ENCODE measurements at places on chromosomes 6 and 20.

DNA sequence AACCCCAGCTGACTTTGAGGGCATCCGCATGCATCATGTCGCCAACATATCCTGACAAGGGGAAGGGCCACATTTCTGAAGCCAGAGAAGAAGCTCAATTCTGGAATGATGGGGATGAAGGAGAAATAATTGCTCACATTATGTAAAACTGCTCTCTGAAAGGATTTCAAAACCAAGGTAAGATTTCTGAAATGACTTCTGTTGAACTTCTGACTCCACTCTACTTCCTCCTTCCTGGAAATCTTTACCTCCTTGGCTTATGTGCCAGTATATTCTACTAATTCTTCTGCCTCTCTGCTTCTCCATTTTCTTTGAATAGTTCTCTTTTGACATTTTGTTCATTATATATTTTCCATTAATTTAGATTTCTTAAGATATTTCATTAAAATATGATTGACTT is 31.9 kb downstream of the HLA-DPB1 start:
- DNase-seq = no peak

- DNase-seq = no peak
Observed at GRCh38 chr6:11497107-11497506, 40.4 kb upstream of the TMEM170B start.

- DNase-seq = no peak
Observed at GRCh38 chr6:147310521-147310920, 106.3 kb downstream of the STXBP5 start.

DNA sequence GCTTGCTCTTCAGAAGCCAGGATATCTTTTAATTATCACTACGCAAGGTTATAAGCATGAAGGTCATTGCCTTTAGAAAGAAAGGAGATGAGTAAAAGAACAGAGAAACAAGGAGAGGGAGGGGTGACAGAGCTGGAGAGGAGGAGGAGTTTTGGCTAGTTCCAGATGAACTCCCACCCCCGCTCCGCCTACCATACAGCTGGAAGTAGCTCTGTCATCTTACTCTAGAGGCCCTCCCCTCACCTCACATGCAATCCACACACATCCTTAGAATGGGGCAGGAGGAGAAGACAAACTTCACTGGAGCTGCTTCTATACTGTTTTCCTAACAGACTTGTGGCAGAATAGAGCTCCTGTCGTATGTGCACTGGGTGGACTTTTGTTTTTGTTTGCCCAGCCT is 144.7 kb downstream of the SCML4 start:
- DNase-seq = no peak

DNA sequence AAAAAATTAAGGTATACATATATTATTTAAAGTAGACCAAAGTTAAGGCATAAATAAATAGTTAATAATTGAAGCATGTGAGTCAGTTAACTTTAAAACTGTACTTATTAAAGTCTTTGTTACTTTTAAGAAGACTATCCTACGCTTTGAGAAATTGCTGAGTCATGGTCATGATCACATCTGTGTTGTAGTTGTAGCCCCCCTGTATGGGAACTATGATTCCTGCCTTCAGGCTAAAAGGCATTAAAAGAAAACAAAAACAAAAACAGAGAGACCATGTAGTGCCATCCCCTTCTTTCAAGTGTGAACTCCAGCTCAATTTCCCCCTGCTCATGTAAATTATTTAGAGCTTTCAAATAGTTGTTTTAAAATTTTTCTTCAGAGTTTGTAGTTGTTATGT is 123.4 kb downstream of the FLRT3 start:
- DNase-seq = no peak

DNA sequence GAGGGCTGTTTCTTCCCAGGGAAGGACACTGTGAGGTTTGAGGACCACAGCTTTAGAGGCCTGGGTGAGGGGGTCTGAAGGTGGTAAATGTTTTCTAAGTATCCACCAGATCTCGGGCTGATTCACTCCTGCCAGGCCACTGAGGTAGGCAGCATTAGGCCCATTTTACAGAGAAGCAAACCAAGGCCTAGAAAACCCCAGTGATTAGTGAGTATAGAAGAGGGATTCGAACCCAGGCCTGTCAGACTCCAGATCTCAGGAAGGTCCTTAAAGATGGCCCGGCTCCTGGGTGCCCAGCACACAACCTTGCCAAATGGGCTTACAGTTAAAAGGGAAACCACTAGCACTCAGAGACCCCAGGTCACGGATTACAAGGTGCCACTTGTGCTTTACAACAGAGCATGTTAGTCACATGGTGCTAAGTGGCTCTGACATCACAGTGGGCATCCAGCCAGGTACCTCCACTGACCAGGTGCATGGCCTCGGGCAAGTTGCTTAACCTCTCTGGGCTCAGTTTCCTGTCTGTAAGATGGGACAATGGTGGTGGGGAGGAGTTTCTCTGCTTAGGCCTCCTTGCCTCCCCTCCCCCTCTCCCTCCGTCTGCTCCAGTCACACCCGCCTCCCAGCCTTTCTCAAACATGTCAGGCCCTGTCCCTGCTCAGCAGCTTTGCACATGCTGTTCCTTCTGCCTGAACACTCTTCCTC is 18.8 kb upstream of the SIRPA start:
- no peak for DNase-seq

- no peak for DNase-seq
Observed at GRCh38 chr6:28802417-28803336, 121.1 kb downstream of the TRIM27 start.

DNA sequence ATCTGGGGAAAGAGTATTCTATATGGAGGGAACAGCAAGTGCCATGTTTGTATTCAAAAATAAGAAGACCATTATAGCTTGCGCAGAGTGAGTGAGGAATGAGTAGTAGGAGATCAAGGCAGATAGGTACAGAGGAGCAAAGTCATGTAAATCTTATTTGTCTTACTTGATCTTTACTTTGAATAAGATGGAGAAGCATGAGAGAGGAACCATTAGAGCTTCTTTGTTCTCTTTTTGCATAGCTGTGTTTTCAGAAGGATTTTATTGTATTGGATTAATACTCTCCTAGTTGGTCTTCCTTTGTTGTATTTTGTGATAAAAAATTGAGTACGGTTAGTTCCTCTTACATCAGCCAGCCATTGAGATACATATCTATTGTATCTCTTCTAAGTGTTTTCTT is 88.4 kb downstream of the SCAF8 start:
- DNase-seq = no peak

DNA sequence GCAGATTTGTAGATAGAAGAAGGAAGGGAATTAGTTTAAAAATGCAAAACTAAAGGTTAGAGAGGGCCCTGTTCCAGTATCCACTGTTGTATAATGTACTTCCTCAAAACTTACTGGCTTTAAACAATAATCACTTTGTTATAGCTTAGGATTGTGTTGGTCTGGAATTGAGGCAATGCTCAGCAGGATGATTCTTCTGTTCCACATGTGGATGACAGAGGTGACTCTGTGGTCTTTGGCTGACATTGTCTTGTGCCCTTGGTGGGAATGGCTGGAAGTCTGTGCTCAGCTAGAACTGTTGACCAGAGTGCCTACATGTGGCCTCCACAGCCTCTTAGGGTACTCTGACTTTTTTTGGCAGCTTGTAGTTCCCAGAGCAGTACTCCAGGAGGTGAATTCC is 143.4 kb downstream of the AIG1 start:
- no peak for DNase-seq

DNA sequence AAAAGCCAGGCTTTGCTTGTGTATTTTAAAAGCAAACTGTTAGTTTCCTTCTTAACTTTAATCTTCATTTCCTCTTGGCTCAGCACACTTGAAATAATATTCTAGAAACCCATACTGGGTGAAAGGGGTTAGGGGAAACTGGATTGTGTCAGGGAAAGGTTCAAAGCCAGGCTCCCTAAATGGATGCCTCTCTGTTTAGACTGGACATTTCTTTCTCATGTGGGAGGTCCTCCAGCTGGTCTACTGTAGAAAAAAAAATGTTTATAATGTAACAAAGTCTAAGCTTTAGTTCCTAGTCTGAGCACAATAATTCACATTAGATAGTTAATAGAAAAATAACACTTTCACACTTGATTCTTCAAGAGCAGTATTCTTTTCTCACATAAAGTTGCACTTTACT is 89.0 kb upstream of the AKIRIN2 start:
- no peak for DNase-seq

DNA sequence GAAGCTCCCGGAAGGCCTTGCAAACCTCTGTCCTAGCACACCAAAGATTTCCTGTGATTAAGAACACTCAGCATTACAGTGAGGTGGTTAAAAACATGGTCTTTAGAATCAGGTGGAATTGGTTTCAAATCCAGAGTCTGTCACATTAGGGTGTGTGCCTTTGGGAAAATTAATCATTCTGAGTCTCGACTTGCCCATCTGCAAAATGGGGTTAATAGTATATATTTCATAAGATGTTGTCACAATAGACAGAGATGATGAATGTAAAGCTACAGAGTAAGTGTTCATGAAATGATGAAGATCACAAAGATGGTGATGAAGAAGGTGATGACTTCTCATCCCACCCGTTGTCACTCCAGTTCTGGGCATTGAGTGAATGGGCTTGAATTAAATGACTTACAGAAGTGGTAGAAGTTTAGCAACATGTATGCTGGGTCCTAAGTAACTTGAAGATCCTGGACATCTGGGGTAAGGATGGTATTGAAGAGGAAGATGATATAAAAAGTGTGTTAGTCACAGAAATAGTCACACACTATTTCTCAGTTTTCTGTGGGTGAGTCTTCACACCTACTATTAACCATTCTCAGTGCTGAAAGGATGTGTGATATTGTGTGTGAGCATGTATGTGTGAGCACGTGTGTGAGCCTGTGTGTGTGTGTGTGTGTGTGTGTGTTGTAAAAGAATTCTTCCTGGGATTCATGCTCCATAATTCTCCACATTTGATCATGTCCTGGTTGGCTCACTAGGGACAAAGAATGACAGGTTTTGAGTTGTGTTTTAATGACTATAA is 28.0 kb upstream of the NEDD9 start:
- DNase-seq = no peak

DNA sequence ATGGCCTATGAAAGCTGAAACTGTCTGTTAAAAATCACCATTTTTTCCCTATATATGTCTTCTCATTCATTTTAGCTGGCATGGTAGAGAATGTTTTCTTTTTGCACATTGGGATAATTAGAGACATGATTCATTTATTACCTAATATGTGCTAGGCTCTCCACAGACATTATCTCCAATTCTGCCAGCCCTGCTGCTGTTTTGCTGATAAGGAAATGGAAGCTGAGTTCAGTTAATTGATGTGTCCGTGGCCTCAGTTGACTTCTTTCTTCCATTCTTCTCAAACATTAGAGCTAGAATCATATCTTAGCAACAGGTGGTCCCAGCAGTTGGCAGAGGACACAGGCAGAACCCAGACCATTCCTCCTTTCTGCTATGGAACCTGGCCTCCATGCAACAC is 644.1 kb upstream of the CITED2 start:
- DNase-seq = no peak

DNA sequence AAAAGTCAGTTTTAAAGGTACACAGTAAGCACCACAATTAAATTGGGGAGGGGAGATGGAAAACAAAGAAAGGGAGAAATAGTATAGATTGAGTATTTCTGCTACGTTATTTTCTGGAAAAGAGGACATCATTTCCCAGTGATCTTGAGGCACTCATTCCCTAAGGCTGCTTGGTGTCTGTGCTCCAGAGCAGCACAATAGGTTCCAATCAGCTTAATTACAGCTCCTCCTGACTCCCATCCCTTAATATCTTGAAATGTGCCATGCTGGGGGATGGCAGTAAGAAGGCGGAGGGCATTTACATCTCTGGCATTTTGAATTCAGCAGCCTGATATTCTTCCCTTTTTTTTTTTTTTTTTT is 39.5 kb upstream of the BEND3 start:
- DNase-seq = no peak

DNA sequence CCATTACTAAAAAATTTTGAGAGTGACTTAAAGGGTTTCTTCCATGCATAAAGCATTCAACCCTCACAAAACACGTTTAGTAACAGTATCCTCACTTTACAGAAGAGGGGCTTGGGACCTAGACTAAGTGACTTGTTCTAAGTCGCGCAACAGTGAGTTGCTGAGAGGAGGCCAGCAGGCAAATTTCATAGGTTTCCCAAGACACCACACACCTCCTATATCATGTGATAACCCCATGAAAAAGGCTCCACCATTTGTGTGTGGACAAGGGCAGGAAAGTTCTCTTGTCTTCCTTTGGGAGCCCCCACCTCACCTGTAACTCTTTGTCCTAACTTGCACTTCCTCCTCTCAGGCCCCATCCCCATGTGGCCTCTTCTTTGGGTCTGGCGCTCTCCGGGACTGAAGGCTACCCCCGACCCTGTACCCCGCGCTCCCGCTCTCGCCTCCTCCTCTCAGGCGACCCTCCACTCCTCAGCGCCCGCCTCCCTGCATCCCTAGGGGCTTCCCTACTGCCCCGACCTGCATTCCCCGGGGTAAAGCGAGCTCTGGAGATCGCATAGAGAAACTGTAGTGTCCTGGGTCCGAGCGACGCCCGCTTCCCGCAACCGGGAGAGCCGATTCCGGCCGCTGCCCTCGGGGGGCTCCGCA is 392 bp downstream of the PSMB8 start:
- DNase-seq = no peak

- DNase-seq = no peak
Observed at GRCh38 chr6:44989391-44989790, 338.7 kb upstream of the RUNX2 start.

DNA sequence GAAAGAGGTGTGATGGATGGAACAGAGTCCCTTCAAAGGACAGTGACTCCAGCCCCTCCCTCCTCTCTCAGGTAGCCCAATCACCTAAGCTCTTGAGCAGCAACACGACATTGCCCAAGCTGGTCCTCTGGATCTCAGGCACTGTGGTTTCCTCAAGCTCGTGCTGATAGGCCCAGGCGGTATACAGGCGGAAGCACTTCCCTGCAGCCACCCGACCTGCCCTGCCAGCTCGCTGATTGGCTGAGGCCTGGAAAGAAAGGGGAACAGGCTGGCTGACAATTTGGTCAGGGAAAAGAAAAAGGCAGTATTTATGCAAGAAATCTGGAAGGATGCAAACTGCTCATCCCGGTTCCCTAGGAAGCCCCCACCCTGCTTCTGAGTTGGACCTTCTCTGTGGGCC is 9.6 kb downstream of the C6orf136 start:
- DNase-seq = no peak

DNA sequence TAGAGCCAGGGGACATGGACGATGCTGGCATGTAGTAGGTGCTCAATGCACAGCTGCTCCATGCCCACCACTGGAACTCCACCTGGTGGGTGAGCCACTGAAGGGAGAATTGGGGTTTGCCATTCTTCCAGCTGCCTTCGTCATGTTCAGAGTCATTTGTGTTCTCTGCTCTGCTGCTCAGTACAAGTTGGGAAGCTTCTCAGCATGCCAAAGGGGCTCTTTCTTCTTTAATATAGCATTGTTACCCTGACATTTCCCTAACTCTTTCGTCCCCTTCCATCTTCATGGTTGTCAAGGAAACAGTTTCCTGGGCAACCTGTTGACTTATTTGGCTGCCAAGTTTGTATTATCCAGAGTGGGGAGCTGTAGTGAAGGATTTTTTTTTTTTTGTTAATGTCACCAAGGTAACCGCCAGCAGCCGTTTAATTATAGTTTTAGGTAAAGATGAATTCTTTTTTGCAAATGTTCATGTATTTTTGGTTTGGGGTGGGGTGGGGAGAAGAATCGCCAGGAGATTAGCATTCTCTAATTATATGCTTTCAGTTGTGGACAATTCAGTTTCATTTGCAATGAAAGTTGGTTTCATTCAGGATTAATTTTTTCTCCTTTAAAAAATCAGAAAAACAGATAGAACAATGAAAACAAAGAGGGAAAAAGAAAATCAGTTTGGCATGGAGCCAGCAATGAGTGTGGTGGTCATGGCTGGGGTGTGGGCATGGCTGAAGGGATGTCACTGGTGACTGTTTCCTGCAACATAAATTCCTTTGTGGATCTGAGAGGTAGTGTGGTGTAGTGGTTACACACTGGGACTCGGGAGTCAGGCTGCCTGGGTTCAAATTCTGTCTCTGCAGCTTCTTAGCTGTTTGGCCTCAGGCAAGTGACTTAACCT is 73.0 kb upstream of the KCNG1 start:
- DNase-seq = no peak

Measured in stimulated activated CD8-positive, alpha-beta memory T cell treated with anti-CD3 and anti-CD28 coated beads, Interleukin-7, amount 100 ng/mL, for 1 hour (primary cell).